ENCODE measurements at places on chromosomes 6 and 20. TPM values are rescaled to one million over a fixed set of nuclear protein-coding genes. Genes with fewer than 3 reads are reported as not detected.

DNA sequence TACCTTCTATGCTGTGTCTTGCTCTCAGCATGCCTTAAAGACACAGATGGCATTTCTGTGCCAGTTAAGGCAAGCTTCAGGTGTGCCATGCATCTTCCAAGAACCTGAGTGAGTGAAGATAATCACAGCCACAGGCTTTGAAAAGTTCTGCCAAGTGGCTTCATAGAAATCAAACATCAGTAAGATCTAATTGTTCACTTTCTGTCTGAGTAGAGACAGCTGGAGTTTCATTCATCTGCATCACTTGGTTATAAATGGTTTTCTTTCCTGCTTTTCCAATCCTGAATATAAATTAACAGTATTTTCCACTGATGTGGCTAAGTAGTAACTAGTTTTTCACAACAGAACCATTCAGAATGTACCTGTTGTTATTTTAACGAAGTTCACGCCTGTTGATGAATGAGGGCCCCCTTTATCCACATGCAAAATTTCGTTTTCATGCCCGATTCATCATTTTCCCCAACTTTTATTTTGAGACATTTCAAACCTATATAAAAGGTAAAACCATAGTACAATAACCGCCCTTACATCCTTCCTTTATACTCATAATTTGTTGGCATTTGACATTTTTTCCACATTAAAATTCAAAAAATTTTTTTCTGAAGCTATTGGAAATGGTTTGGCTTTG, 38.6 kb upstream of the KCNG1 start:
- DNase-seq = no peak
- no peaks in the 10 kb centered on the region for H3K4me1 ChIP-seq
- H3K27me3 ChIP-seq = no peaks in the 10 kb centered on the region
- H3K36me3 ChIP-seq = no peaks in the 10 kb centered on the region
- no peak overlapping the region for H3K4me3 ChIP-seq

Gene EBF4
- 8.5 TPM for total RNA-seq

- DNase-seq = no peak
- no peaks in the 10 kb centered on the region for H3K4me1 ChIP-seq
- no peak overlapping the region for H3K4me3 ChIP-seq
- H3K27ac ChIP-seq = no peak overlapping the region
- H3K36me3 ChIP-seq = no peaks in the 10 kb centered on the region
These were observed 373.2 kb upstream of the MMS22L start for GRCh38 chr6:97656236-97656635.

Gene CLIC5
- total RNA-seq = 99.8 TPM

GRCh38 chr20:29743101-29743931, 1514.1 kb upstream of the DEFB115 start:
- no peaks in the 10 kb centered on the region for H3K36me3 ChIP-seq
- H3K4me3 ChIP-seq = no peak overlapping the region
- H3K27ac ChIP-seq = no peak overlapping the region
- no peak for DNase-seq
- no peaks in the 10 kb centered on the region for H3K4me1 ChIP-seq
- no peaks in the 10 kb centered on the region for H3K27me3 ChIP-seq
